MCF 10A (cell line): ENCODE measurements at places on chromosomes 5 and 9. TPM values are rescaled to one million over a fixed set of nuclear protein-coding genes. Genes with fewer than 3 reads are reported as not detected.

CCNJL gene
- 3.5 and 3.6 TPM in 2 replicates for total RNA-seq

FOXD1 gene
- 46.4 and 50.9 TPM in 2 replicates for total RNA-seq

DNA sequence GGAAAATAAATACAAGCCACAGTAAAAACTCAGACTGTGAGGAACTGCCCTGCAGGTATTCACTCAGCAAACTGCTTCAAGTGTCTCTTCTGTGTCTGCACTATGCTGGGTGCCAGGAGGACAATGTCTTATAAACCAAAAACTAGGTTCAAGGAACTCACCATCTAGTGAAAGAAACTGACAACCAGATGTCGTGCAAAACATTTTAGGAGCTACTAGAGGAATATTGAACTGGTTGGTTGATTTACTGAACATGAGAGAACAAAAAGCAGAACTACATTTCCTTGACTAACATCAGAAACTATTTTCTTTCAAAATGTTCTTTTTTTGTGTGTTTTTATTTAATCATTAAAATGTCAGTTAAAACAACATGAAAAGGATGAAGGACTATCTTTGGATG, 35.2 kb downstream of the ZNF366 start:
- DNase-seq, result no peak

DNA sequence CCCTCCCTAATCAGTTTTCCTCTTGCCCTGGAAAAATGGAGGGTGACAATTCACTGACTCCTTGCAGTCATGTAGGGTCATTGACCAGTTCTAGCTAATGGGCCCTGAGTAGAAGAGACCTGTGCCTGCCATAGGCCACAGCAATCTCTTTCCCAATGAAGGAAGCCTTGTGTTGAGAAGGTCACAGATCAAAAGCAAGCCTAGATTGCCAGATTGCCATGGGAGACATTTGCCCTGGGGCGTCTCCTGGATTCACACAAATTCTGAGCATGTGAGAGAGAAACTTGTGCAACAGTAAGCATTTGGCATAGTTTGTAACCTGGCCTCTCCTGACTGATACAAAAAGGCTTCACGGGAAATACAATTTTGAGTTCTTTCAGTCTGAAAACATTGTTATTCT, 148.0 kb downstream of the NUDT12 start:
- DNase-seq, result peak; percentile 74

GRCh38 chr5:75616971-75617621, 5.8 kb downstream of the ANKDD1B start:
- DNase-seq, result no peak

GRCh38 chr9:109331353-109331752, 10.5 kb upstream of the EPB41L4B start:
- peak; percentile 64 for DNase-seq
